Central memory CD8-positive, alpha-beta T cell (primary cell): ENCODE measurements at places on chromosomes 2 and 18.

GRCh38 chr2:69943843-69944525 lies 17.4 kb downstream of the ASPRV1 start:
- no peak for DNase-seq

- DNase-seq, result no peak
Measured at GRCh38 chr2:54626884-54627283, 96.6 kb upstream of the EML6 start.

DNA sequence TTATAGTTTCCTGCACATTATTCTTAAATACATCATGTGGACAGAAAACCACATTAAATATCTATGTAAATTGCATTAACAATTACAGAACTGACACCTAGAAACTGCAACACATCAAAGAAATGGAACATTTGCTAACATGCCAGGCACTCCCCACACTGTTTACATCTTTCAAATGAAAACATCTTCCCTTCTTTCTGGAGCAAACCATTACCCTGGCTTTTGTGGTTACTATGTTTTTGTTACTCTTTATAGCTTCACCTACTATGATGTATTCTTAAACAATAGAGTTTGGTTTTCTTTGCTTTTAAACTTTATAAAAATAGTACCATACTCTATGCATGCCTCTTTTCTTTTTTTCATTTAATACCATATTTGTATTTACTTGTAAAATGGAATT lies 1894.5 kb upstream of the CELF4 start:
- DNase-seq, result no peak

GRCh38 chr2:134603966-134604365 lies 114.8 kb downstream of the TMEM163 start:
- no peak for DNase-seq

GRCh38 chr2:142533177-142533576 lies 344.3 kb upstream of the KYNU start:
- no peak for DNase-seq

DNA sequence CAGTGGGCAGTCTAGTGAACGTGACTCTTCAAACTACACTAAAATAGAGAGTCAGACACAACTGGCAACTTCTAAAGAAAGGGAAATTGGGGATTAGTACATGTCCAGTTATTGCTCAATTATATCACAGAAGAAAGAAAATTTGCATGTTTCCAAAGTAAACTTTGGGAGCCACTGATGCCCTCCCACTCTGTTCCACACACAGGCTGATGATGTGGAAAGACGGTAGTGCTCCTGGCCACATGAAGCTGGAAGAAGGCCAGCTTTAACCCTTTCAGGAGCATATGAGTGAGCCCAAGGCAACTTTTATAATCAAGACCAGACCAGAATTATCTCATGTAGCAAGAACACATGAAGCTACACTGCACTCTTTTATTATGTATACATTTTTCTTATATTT lies 141.0 kb downstream of the NR4A2 start:
- no peak for DNase-seq

GRCh38 chr2:113080134-113080533 lies 12.4 kb downstream of the IL1F10 start:
- no peak for DNase-seq

GRCh38 chr18:79547413-79548076 lies 132.1 kb upstream of the CTDP1 start:
- DNase-seq, result no peak

- DNase-seq, result no peak
Measured at GRCh38 chr2:224608104-224608503, 22.9 kb upstream of the CUL3 start.

GRCh38 chr18:51575171-51575570 lies 377.7 kb upstream of the MEX3C start:
- DNase-seq, result no peak

GRCh38 chr2:196887431-196887830 lies 39.1 kb downstream of the PGAP1 start:
- DNase-seq, result no peak

GRCh38 chr2:75728614-75729419 lies 18.1 kb upstream of the GCFC2 start:
- no peak for DNase-seq

DNA sequence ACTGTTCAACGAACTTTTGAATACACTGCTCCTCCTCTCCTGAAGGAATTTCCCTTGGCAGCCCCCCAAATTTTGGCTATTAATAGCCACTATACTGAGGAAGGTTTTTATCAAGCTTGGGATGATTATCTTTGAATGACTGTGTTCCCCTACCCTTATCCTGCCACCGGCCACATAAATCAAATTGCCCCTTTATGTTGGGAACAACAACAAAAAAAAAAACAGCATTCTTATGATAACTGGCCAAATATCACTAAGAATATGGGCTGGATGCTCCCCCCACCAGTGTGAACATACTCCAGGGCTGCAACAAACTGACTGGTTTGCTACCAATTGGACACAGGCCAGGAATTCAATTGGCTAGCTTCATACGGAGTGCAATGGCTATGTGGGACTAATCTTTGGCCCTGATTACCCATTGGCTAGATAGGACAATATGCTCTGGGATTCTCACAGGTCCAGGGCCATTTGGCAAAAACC lies 20.6 kb downstream of the DUSP11 start:
- DNase-seq, result no peak

GRCh38 chr18:37402735-37403099 lies 162.9 kb downstream of the CELF4 start:
- no peak for DNase-seq

- no peak for DNase-seq
Measured at GRCh38 chr2:52107124-52107523, 1075.2 kb upstream of the NRXN1 start.

- no peak for DNase-seq
Measured at GRCh38 chr18:45566025-45566740, 49.1 kb upstream of the SLC14A2 start.

DNA sequence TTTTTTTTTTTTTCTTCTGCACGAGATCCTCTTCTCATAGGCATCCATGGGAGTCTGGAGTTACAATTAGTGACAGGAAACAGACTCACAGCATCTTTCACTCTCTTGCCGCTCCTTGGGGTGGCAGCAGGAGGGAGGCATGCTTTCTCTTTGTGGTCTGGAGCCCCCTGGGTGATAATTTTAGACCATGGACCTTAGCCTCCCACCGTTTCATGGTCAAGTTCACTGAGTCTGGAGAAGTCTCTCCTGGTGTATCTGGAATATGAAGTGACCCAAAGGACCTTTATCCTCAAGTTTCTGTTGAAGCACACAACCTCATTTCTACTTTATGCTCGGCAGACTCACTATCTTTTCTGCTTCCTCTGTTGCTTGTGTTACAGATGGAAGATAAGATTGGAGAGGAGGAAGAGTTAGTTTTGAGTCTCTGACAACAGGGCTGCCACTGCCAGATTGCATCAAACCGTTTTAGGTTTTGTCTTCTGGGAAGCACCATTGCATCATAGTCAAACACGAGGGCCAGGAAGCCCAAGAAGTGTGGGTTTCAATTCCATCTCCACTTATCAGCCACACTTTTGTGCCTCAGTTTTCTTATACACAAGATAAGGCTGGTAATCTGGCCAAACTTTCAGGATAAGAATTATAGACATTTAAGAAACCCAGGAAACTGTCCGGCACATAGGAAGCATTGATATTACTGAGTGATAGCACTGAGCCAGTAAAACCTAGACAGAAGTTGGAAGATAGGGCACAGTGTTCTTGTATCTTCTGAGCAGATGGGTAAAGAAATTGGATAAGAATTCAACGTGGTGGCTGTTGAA lies 62.3 kb downstream of the ADCYAP1 start:
- no peak for DNase-seq

DNA sequence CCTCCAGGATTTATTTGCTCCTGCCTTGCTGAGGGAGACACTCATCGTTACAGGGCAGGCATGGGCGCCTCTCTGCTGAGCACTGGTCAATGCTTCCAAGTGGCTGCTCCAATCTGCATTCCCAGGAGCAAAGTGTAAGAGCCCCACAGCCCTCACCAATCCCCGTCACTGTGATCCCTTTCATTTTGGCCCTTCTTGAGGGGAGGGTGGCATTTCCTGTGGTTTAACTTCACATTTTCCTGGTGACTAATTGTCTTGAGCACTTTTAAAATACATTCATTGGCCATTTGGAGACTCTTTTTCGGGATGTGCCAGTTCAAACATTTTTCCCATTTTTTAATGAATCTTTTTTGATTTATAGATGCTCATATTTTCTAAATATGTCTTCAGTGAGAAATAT lies 33.0 kb downstream of the TPO start:
- no peak for DNase-seq

GRCh38 chr2:239190361-239190760 lies 210.5 kb downstream of the HDAC4 start:
- DNase-seq, result no peak

GRCh38 chr2:126322342-126322741 lies 333.6 kb upstream of the GYPC start:
- DNase-seq, result no peak

DNA sequence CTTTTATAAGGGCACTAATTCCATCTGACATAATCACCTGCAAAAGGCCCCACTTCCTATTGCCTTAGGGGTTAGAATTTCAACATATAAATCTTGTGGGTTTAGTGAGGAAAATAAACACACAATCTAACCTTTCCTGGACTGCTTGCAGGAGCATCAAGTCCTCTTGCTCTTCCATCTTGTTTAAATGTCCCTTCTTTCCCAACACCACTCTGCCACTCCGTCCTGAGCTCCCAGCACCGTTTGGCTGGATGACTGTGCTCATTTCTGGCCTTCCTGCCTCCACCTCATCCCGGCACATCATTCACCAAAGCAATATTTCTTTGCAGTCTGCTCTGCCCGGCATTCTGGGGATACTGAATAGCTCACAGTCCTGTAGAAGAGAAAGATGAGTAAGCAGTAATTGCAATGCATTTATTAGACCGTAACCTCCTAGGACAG lies 247.8 kb downstream of the BCL2 start:
- DNase-seq, result no peak

GRCh38 chr2:3914241-3914640 lies 210.9 kb downstream of the DCDC2C start:
- no peak for DNase-seq

DNA sequence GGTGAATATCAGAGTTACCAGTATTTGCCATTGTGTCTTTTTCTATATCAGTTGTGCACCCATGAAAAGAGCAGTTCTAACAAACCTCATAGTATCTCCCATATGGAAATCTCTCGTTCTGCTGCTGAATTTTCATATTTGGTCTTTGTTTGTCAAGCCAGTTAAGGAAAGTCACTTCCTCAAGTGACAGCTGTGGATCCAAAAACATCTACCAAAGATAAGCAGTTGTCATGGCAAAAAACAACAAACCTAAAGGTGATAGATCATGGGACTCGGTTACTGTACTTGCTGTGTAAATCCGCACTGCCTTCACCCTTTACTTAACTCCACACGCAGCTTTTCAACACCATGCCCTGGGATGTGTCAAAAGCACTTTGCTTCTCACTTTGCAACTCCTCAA lies 17.3 kb downstream of the BMP10 start:
- no peak for DNase-seq

DNA sequence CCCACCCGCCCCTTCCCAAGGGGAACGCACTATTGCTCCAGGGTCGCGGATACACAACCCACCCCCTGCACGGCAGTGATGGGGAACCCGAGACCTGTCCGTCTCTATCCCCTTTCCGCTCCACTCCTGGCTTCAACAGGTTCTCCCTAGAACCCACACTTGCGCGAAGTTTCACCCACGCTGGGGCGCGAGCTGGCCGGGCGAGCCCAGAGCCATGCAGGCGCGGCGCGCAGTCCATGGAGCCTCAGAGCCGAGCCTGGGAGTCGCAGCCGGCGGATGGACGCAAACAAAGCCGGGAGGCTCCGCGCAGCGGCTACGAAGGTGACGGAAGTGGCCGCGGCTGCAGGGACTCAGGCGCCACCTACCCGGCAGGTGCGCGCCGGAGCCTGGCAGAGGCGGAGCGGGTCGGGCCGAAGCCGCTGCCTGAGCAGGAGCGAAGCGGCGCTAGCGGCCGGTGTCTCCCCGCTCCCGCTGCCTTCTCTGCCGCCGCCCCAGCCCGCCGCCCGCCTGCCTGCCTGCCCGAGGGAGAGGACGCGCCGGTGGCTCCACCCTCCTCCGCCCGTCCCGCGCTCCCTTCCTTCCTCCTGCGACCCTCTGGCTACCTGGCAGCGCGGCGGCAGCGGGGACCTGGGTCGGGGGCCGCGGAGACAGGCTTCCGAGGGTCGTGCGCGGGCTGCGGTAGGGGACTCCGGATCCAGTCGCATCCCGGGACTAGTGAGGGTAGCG lies 14.0 kb downstream of the ALPG start:
- no peak for DNase-seq

- no peak for DNase-seq
Measured at GRCh38 chr18:21656402-21656801, 44.3 kb downstream of the SNRPD1 start.

- no peak for DNase-seq
Measured at GRCh38 chr2:32358111-32358482, 1.3 kb downstream of the BIRC6 start.

DNA sequence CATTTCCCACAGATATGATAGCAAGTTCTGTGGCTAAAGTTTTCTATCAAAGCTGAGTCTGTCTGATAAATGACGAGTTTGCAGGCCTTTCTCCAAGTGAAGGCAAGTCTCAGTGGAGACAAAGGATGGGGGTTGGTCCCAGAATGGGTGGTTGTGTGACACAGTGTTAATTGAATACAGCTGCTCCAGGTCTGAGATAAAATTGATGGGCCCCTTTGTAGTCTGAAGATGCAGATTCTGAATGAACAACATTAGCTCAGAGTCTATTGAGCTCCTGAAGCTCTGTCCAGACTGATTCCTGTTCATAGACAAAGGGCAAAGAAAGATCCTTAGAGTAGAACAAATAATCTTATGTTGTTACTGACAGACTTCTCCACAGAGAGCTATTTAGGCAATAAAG lies 296.9 kb upstream of the CYRIA start:
- no peak for DNase-seq

GRCh38 chr2:208489687-208490086 lies 83.1 kb downstream of the PTH2R start:
- DNase-seq, result no peak

- DNase-seq, result no peak
Measured at GRCh38 chr2:204268458-204268857, 276.8 kb upstream of the PARD3B start.

GRCh38 chr18:63795606-63796005 lies 20.4 kb downstream of the SERPINB7 start:
- DNase-seq, result no peak

GRCh38 chr2:86396291-86396785 lies 44.8 kb upstream of the KDM3A start:
- DNase-seq, result no peak

DNA sequence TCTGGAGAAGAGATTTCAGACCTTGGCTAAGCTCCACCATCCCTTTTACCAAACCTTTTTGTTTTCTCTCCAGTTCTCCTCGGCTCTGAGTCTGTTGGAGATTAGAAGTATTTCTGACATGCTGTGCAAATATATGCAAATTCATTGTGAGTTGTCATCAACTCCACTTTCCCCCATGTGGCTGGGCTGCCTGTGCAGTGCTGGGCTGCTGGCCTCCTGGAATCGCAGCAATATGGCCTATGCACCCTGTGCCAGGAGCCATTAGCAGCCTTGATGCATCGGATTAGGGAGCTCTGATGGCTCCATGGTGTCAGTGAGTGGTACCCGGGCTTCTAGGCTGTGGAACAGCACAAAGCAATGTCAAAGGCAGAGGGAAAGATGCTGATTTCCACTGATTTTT lies 80.0 kb downstream of the GPR39 start:
- DNase-seq, result no peak

- no peak for DNase-seq
Measured at GRCh38 chr2:152099367-152100050, 665 bp upstream of the CACNB4 start.

GRCh38 chr2:171066110-171066509 lies 94.6 kb downstream of the TLK1 start:
- DNase-seq, result no peak
